ENCODE measurements at places on chromosomes 11 and 22.

- DNase-seq, result no peak
Measured at GRCh38 chr22:23574877-23575276, 5.2 kb downstream of the IGLL1 start.

DNA sequence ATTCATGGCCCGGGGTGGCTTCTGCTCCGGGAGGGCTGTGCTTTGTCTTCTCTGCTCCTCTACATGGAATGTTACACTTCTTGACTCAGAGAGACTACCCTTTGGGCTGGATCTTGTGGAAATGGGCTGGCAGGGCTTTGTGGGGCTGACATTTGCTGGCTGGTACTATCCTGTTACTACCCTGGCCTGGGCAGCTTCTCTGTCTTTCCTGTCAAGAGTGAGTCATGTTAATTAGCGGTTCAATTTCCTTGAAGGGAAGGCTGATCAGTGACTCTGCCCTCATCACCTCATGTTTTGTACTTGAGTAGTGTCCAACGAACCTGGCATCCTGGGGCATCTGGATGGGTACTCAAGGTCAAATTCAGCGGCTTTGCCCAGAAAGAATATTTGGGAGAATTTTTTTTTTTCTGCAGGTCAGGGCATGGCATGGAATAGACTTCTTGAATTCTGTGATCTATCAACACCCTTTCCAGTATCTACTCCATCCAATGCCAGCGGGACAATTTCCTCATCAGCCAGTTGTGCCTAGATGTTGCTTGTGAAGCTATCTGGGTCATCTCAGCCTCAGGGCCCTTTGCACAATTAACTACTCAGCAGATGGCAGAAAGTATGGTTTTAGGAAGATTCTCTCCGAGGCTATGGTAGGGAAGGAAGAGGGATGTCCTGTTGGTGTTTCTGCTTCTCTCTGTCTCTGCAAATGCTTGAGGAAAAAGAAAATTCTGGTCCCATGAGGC, 140.5 kb upstream of the PLET1 start:
- DNase-seq, result no peak

DNA sequence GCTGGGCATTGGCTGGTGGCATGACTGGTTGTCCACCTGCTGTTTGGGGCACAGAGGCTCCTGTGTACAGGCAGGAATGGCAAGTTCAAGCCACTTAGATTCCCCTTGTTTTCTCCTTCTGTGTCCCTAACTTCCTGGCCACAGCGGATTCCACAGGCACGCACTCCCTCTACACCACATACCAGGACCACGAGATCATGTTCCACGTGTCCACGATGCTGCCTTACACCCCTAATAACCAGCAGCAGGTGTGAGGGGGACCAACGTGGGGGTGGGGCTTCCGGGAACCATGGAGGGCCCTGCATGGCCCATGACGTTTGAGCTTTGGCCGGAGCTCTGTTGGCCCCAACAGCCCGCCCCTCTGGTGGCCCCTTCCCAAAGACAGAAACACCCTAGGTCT, 7.8 kb downstream of the SIPA1 start:
- no peak for DNase-seq

- DNase-seq, result no peak
Measured at GRCh38 chr22:37163575-37164504, 14.1 kb upstream of the IL2RB start.

- DNase-seq, result no peak
Measured at GRCh38 chr11:37449146-37449545, 851.1 kb upstream of the RAG2 start.

DNA sequence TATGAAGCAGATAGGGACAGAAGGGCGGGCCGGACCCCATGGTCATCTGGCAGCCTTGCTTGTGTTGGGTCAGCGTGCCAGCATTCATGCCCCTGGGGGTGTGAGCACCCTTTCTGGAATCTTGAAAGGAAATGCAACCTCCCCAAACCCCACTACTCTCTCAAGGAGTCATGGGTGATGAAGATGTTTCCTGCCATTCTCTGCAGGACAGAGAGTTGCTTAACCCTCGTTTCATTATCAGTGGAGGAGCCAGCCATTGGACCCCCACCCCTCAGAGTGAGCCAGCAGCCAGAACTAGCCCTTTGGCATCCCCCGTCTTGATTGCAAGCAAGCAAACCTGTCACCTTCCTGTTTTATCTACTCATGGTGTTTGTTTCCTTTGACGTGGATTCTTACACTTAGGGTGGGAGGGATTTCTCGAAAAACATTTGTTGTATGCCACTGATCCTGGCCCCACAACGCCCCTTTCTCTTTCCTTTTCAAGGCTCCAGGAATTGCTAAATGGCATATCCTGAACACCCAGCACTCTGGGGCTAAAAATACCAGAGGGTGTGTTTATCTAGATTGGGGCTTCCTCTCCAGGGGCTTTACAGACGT, 258.3 kb downstream of the ETS1 start:
- no peak for DNase-seq

- DNase-seq, result no peak
Measured at GRCh38 chr22:38431266-38432010, 23.6 kb downstream of the KCNJ4 start.

- no peak for DNase-seq
Measured at GRCh38 chr11:65077451-65077850, 6.4 kb downstream of the CDCA5 start.

DNA sequence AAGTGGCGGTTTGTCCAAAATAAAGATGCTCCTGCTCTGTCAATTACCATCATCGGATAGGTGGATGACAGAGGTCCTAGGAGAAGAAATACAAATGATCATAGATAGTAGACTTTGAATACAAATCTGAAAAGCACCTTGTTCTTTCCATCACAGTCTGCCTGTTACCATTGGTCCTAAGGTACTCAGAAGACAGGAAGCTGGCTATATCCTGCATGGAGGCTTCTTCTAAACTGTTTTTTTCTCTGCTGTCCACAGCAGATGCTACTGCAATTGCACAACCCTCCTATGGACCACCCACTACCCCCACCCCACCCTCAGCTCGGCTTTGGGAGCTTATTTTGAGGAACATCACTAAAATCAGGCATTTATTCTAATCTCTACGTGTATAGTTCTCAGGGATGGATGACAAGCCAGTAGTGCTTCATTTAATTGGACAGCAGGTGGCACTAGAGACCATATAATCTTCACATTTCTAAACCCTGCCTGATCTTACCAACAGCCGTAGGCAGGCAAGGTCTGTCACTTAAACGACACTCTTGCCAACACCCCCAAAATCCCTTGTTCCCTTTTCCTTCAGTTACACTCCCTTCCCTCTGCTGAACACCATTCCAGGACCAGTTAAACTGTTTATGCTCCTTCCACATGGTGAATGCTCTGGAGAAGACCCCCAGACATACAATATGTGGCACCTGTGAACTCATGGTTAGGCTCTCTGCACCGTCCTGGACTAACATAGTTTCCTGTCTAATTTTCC, 6.6 kb upstream of the PTS start:
- no peak for DNase-seq

DNA sequence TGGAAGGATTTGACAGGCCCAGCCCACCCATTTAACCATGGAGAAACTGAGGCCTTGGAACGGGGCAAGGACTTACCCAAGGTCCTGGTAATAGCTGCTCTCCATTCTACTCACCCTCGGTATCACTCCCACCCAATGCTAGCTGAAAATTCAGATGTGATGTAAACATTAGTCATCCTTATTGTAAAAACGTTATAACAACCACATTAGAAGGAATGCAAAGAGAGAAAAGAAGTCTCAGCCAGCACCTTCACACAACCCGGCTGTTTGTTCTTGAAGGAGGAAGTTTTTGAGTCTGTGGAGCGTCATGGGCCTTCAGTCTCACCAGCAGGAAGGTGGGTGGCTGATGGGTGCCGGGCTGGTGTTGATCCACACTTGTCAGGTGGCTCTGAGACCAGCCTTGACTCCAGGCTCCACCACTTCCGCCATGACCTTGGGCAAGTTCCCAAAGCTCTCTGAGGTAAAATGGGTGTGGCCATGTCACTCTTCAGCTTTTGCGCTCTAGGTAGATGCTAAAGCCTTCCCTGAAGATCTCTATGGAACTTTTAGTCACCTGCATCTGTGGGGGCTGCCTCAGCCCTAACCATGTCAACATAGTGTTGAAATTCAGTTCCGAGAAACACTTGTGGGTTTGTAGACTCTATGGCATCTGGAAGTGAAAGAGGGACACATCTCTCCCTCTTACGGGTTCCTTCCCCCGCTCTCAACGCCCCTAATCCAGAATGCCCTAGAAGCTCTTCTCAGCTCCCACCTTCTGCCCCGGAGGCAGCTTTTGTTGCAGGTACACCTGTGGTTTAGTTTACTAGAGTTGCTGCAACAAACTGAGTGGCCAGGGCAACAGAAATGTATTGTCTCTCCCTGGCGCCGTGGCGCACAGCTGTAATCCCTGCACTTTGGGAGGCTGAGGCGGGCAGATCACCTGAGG, 14.8 kb downstream of the CD6 start:
- DNase-seq, result no peak

DNA sequence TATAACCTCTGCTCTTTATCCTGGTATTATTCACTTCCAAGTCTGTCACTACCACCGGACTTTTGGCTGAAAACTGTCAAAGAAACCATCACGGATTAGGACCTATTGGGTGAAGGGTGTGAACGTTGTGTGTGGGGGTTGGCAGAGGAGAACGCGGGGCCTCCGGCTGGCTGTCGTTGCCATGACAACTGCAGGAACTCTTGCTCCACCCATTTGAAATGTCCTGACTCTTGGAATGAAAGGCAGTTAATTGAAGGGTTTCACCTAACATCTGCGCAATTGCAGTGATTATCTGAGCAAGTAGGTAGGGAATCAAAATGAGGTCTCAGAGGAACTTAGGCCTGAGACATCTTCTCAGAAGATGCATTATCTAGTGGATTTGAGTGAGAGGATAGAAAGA, 60.9 kb upstream of the CLMP start:
- DNase-seq, result no peak

DNA sequence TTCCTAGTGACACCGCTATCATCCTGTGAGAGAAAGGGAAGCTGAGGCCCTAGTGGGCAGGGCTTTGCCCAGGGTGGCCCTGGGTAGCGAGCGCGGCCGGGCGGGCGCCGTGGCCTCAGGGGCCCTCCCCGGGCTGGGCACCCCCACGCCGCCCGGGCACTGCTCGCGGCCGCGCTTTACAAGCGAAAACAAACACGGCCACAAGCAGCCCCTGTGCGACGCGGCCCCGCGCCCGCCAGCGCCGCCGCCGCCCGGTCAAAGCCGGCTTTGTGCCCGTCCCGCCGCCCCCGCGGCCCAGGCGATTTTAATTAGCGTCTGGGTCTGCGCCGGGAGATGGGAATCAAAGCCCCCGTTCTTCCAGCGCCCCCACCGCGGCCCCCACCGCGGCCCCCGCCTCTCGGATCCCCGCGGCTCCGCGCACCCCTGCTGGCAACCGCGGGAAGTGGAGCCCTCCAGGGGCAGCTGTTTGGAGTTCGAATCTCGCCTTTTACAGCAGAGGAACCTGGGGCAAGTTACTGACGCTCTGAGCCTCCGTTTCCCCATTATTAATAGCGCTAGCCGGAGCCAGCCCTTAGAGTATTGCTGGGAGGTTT, 47.9 kb downstream of the CHRDL2 start:
- no peak for DNase-seq

DNA sequence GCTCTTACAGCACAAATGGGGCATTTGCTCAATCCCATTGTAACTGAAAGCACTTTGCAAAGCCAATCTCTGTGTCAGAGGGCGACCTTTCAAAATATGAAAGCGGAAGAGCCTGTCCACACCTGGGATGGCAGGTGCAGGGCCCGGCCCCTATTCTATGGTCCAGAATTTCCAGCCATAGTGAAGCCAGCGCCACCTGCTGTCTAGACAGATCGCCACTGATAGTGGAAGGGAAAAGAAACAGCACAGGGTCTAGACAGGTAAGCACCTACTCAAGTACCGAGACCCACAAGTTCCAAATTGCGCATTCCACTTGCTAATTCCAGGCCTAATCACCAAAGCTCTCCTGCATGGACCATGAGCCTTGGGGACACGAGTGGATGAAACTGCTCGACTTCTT, 141.4 kb downstream of the NTM start:
- DNase-seq, result no peak

- no peak for DNase-seq
Measured at GRCh38 chr11:94737171-94737611, 31.0 kb upstream of the AMOTL1 start.

- no peak for DNase-seq
Measured at GRCh38 chr11:102763440-102763839, 17.0 kb downstream of the MMP10 start.

Data from omental fat pad (tissue), 4 donors.